Fibroblast of skin of abdomen (primary cell): ENCODE measurements at places on chromosomes 5 and 9.

- no peak for DNase-seq
These were observed 74.7 kb downstream of the NTRK2 start for GRCh38 chr9:84744195-84744594.

DNA sequence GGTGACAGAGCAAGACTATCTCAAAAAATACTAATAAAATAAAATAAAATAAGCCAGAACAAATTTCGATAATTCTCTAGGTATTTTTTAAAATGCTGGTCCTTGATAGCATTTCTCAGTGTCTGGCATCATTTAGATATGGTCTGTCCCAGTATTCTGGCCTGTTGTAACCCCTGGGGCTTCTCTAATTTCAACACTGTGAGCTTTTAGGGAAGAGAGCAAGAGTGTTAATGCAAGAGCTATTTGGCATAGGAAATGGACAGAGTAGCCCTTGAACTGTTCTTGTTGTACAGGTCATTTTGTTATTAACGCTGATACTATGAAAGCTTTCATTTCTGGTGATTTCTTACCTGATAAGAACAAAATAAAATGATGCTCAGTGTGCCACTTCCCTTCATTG, 112.2 kb upstream of the ZNF608 start:
- no peak for DNase-seq

- peak; percentile 90 for DNase-seq
These were observed 531.2 kb upstream of the ZNF608 start for GRCh38 chr5:125277494-125278154.

GRCh38 chr9:114429488-114429887, 41.7 kb upstream of the AKNA start:
- DNase-seq = no peak

GRCh38 chr9:129524582-129525270, 96.2 kb downstream of the C9orf50 start:
- DNase-seq = no peak

DNA sequence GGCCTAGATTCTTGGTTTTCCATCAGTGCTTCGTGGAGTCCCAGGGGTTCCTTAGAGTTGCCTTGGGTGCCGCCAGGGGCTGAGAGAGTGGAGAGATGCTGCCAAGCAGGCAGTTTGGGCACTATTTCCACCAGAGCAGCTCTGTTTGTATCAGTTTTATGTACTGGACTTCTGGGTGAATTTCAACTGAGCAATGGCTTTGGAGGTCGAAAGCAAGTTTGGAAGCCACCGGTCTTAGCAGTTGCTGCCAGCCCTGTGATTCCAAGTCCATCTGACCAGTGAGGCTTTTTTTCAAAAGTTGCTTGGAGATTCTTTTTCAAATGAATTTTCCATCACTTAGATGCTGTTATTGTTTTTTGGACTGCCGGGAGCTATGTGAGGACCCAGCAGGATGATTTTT, 68.5 kb downstream of the ANGPTL2 start:
- no peak for DNase-seq

- DNase-seq = no peak
These were observed 14.8 kb upstream of the NR3C1 start for GRCh38 chr5:143418140-143418866.

DNA sequence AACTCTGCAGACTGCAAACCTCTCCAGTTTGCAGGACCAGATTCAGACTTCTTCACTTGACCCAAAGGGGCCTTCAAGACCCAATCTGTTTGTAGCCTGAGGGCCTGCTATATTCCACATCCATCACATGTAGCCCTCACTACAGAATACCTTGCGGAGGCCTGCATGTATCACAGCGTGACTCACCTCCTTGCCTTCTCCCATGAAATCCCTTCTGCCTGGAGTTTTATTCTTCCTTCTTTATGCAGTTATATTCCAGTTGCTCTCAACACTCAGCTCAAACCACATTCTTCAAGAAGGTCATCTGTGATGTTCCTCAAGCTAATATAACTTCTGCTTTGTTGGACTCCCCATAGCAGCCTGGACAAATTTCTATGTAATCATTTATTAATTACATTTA, 198.5 kb upstream of the PTGER4 start:
- DNase-seq = no peak

GRCh38 chr5:119071561-119071995, 691 bp downstream of the DMXL1 start:
- DNase-seq = peak; percentile 5

DNA sequence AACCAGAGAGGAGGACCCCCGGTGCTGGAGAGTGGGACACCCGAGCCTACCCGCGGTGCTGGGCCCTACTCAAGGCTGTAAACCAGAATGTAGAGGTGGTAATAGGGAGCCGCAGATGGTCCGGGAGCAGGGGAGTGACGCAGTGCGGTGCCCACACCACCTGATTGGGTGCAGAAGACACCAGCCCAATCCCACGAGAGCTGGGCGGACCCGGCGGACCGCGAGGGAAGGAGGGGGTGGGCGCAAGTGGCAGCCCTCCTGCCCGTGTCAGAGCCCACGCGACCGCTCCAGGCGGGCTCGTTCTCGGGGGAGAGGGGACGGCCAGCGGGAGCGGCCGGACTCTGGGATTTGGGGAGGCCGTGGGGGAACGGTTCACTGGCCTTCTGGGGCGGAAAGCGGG, 71.2 kb downstream of the C9orf50 start:
- peak; percentile 75 for DNase-seq

DNA sequence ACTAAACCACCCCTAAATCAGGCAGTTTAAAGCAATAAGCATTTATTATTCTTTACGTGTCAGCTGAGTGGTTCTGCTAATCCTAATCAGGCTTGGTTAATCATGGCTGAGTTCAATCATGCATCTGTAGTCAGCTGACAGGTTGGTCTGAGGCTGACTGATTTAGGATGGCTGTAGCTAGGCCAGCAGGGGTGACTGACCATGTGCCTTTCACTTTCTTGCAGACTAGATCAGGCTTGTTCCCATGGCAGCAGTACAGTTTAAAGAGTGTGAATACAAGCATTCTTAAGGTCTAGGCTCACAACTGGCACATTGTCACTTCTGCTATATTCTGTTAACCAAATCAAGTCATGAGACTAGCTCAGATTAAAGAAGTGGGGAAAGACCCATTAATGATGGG, 16.1 kb upstream of the MPDZ start:
- DNase-seq = no peak

DNA sequence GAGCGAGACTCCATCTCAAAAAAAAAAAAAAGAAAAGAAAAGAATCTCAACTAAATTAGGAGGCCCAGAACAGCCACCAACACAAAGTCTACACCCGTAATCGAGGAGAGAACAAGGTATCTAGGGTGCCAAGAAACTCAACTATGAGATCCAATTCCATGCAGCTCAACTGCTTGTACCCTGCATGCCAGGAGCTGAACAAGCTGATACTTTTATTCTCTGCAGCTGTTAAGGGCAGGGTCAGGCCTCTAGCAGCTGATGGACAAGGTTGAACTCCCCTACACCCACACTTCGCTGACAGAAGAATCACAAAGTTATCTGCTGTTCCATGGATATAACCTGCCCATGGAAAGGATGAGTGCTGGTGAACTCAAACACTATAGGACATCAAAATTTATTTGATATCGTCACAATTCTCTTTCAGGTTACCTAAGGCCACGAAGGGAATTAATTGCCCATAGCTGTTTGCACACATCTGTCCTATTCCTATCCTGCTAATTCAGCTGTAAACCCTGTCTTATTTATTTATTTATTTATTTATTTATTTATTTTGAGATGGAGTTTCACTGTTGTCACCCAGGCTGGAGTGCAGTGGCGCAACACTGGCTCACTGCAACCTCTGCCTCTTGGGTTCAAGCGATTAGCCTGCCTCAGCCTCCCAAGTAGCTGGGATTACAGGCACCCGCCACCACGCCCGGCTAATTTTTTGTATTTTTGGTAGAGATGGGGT, 20.7 kb downstream of the UBAP2 start:
- no peak for DNase-seq

GRCh38 chr9:124198948-124199347, 58.8 kb upstream of the NEK6 start:
- DNase-seq = no peak

- DNase-seq = no peak
These were observed 3.0 kb downstream of the N4BP3 start for GRCh38 chr5:178116143-178116885.

GRCh38 chr5:121748686-121749085, 103.0 kb upstream of the FTMT start:
- no peak for DNase-seq

- DNase-seq = no peak
These were observed 86.1 kb upstream of the ADAMTS2 start for GRCh38 chr5:179431221-179431824.

DNA sequence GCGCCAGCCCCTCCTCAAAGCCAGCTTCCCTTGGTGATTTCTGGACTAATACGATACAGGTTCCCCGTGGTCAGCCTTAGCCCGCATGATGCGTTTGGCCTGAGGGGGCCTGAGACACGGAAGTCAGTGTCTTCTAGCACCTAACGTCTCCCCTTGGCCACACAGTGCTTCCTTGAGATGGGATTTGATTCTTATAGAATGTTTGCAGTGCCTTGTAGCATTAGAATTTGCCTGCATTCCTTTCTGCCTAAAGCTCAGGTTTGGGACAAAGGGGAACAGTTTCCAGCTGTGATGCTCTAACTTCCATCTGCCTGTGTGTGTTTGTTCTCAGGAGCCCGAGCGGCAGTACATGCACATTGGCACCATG, 34.4 kb downstream of the CFAP90 start:
- DNase-seq = no peak

DNA sequence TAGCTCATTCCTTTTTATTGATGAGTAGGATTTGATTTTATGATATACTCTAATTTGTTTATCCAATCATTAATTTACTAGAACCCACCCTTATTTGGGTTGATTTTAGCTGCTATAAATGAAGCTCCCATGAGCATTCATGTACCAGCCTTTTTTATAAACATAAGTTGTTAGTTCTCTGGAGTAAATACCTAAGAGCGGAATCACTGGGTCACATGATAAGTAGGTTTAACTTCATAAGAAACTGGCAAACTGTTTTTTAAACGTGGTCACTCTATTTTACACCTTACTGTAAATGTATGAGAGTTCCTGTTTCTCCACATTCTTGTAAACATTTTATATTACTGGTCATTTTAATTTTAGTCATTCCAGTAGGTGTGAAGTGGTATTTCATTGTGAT, 364.6 kb downstream of the NPR3 start:
- no peak for DNase-seq

GRCh38 chr5:126069329-126069728, 353.9 kb upstream of the GRAMD2B start:
- DNase-seq = no peak

DNA sequence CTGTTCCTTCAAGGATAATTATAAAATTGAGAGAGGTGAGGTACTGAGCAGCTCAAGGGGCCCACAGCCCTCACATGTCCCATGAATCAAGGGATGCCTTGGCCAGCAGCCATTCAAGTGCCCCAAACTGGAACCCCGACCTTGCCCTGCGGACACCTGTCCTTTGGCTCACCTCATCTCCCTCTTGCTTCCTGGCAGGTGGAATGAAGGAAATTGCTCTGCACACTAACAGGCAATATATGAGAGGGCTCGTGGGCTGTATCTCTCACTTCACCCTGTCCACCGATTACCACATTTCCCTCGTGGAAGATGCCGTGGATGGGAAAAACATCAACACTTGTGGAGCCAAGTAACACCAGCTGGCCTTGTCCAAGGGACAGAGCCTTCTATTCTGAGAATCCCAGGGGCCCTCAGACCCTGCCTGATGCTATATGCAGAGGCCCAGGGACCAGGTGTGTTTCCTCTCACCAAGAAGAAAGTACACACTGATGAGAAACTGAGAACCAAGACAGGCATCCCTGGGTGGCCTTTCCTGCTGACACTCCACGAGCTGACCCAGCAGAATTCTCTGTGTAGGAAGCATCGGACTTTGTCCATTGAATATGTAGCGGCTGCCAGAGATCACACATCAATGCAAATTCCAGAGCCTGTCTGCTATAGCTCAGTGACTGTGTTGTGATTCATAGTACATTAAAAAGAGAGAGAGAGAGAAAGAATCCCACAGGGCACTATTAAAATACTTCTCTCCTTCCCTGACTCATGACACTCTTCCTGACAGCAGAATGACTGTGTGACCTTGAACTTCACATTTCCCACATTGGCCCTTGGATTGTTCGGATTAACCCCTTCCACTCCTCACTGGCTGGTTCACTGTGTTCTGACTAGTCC, 92.6 kb downstream of the LIFR start:
- DNase-seq = peak; percentile 93

GRCh38 chr9:84154320-84154719, 173.7 kb downstream of the RMI1 start:
- DNase-seq = peak; percentile 64

GRCh38 chr5:113050721-113051382, 74.3 kb downstream of the DCP2 start:
- DNase-seq = peak; percentile 83

DNA sequence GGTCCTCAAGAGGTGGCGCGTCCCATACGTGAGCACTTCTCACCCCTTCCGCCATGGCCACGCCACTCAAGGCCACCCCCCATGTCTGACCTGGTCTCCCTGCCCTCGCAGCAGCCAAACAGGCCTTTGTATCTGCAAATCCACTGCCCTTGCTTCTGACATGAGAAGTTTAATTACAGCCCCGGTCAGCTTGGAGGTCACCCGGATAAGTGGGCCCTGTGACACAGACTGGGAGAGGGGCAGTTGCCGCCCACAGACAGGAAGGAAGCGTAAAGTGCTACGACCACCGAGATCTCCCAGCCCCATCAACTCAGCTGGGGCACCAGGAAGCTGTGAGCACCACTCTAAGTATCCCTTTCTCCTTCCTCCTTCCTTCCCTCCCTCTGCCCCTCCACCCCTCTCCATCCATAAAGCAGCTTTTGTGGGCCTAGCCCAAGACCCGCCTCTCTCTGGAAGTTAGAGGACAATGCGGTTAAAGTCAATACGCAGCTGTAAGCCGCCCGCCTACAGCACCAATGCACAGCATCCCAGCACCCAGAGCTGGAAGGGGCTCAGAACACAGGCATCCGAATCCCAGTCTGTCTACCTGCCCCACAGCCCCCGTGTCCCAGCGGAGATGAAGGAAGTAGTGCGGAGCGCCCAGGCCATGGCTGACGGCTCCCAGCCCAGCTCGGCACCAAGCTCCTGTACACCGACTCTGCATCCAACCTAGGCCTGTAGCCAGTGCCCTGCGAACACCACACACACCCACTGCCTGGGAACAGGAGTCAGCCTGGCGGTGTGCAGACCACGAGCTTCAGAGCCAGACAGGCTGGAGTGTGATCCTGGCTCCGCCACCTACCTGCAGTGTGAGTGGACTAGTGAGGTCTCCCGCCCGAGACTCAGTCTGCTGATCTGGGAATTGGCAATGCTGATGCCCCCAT, 44.8 kb upstream of the RNF130 start:
- no peak for DNase-seq

- no peak for DNase-seq
These were observed 11.3 kb upstream of the DIPK1B start for GRCh38 chr9:136700959-136701667.

DNA sequence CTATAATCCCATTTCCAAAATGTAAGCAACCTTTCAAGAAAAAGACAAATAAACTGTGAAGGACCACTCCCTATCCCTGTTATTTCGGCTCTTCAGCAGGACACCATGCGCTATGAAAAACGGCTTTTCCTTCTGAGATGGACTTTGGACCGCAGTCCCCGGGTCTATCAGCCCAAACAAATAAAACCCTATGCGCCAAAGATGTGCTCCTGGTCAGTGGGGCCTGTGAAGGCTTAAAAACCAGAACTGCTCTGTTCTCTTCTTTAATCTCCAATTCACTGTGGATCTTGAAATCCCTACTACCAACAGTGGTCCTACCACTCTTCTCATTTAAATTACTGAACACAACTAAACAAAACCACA, 33.3 kb downstream of the RAPGEF1 start:
- no peak for DNase-seq

GRCh38 chr9:112831969-112832368, 58.7 kb downstream of the SLC46A2 start:
- DNase-seq = no peak

GRCh38 chr9:116661037-116661954, 25.8 kb upstream of the TRIM32 start:
- DNase-seq = peak; percentile 78
